ENCODE measurements at places on chromosomes 7 and 10. TPM values are rescaled to one million over a fixed set of nuclear protein-coding genes. Genes with fewer than 3 reads are reported as not detected.

DNA sequence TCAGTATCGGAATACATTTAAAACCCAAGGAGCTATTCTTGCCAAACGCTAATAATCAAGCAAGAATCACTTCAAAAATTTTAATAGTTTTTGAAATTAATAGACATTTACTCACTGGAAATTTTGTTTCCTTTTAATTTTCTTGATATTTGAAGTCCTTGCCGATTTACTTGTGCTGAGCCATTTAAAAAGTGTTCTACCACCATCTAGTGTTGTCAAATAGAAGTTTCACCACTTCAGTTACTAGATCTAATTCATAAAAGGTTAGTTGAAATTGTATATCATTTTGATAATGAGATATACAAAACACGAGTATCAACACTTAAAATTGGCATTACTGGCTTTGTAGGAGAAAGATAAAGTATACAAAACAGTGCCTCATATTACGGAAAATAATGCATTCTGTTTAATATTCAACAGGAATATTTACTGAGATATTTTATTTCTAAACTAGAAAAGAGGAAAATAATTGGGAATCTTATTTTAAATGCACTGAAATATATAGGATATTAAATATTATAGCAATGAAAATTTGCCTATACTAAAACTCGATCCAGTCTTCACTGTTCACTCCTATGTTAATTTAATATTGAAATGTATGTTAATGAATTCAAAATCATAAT, 664.8 kb upstream of the SEMA3D start:
- peak; percentile 2 for DNase-seq

DNA sequence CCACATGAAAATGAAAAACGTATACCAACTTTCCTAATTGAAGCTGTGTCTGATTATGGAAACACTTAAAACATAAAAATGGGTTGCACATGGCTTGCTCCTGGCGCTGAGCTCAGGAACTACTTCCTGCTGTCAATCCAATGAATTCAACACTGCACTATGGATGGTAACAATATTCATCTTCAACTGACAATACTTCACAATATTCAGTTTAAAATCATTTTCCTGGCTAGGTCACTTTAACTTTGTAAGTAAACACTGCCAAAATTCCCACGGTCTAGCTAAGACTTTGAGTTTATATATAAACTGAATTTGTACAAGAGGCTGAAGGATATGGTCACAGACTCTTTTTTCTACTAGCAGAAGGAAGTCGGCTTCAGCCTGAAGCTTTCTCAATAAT, 556.9 kb downstream of the TNS3 start:
- DNase-seq = no peak

DNA sequence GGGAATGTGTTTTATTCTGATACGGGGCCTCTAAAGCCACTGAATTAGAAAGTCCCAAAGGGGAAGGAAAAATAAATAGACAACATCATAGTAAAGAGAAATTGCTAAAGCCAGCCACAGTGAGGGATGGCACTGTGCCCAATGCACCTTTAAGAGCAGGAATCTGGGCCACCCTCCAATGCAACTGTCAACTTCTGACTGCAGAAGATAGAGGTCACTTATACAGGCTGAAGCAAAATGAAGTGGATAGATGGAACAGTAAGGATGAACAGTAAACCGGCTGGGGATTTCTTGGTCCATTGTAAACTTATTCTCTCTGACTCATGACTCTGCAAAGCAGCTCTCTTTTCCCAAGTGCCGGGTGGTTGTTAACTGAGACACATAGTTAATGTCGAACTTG, 54.0 kb upstream of the KCNIP2 start:
- DNase-seq = peak; percentile 41

- DNase-seq = no peak
Measured at GRCh38 chr10:5076615-5077014, 17.6 kb upstream of the AKR1C3 start.

DNA sequence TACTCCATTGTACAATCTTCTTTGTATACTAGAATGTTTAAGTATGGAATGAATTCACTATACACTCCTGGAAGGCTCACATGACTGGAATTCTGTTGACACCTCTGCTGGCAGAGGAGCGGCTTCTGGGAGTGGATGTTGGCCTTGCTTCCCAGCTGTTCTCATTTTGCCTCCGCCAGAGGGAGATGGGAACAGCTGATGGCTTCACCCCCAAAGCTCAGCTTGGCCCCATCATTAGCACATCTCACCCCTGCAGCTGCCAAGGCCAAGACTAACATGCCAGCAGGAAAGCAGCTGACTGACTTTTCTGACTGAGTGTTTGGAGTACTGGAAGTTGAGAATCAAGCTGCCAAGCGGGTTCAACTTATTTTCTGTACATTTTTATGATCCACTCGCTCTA, 15.1 kb downstream of the ADAM12 start:
- DNase-seq = peak; percentile 98

DNA sequence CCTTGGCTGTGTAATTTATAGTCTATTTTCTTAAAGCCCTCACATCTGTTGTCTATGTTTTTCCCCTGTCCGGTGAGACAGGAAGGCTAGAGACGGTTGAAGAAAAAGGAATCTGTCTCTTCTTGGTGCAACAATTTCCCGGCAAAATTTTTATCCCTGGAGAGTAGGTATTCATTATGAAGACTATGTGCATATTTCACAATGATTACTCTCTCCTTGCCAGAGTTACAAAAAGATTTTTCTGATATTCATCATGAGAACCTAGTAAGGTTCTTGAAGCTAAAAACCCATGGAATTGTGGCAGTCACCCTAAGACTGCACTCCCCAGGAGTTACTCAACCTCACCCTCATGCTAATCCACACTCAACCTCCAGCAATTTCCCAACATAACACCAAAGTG, 55.0 kb upstream of the GHITM start:
- DNase-seq = no peak

GRCh38 chr7:142714375-142714774, 34.9 kb upstream of the PRSS1 start:
- DNase-seq = no peak

- peak; percentile 81 for DNase-seq
Measured at GRCh38 chr10:87961314-87961713, 97.9 kb downstream of the PTEN start.

- DNase-seq = no peak
Measured at GRCh38 chr10:80447436-80448190, 6.5 kb upstream of the TSPAN14 start.

DNA sequence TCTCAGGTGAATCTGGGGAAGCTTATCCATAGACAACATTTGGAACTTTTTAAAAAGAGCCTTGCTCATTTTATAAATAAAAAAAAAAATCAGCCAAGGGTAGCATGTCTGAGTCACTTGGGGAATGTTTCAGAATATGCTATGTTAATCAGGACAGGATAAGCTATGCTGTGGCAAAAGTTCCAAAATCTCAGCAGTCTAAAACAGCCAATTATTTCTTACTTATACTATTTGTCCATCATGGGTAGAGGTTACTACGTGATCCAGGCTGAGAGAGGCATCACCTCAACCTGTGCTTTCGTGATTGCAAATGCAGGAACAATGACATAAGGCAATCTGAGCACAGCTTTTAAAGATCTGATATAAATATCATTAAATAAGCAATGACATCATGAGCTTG, 6.5 kb downstream of the SLC13A1 start:
- DNase-seq = no peak

- DNase-seq = no peak
Measured at GRCh38 chr10:80512031-80512526, 25.6 kb upstream of the SH2D4B start.

DNA sequence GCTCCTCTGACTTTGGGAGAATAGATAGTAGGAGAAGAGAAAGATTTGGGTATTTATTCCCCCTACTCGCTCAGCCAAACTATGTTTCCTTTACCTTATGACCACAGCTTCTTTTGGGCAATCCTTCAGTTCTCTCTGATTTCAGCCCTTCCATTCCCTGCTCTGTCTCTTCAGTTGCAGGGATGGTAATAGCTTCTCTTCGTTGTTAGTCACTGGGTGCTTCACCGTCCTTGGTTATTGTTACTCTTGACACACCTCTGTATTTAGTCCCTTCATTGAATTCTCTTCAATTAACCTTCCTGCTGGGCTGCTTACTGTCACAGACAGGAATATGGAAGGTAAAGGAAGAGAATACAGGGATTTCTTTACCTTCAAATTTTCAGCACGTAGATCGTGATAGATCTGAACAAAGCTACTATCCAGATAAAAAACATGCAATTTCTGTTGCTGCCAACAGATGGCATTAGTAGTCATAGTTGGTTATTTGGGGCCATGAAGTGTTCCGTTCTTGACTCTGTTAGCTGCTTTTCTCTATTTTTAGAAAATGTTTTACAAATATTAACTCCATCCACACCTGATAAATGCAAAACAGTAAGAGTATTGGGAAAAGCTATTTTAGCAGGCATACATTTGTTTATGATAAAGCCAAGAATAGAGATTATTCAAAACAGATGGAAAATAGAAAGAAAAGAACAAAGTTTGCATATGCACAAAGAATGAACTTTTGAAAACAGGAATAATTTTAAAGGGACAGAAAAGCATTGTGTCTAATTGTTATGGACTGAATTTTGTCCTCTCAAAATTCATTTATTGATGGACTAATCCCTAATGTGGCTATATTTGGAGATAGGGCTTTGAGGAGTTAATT, 14.0 kb upstream of the PTTG1IP2 start:
- peak; percentile 68 for DNase-seq

GRCh38 chr7:92751902-92752901, 84.2 kb downstream of the CDK6 start:
- peak; percentile 97 for DNase-seq

DNA sequence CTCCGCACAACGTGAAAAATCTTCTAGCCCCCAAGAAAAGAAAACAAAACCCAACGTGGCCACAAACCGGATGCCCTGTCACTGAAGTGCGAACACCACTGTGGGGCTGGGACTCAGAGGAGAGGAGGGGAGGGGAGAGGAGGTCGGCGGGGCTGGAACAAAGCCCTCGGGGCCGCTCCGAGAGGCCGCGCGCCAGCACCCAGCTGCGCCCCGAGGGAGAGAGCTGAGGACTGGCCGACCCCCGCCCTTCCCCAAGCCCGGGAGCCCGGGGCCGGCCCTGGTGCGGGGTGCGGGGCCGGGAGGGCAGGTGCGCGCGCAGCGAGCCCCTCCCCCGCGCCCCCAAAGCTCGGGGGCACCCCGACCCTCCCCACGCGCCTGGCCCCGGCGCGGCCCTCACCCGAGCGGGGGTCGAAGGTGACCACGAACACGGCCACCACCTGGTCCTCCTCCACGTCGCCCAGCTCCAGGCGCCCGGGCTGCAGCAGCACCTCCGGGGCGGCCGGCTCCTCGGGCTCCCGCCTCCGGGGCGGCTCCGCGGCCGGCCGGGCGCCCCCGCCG, 398 bp downstream of the DENND11 start:
- no peak for DNase-seq

DNA sequence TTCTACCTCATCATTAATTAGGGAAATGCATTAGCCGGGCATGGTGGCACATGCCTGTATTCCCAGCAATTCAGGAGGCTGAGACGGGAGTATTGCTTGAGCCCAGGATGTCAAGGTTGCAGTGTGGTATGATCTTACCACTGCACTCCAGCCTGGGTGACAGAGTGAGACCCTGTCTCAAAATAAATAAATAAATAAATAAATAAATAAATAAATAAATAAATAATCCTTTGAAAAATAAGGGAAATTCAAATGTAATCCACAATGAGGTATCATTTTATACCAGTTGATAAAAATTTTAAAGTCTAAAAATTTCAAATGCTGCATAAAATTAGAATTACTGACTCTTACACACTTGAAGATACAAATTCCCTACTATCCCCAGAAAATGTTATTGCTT, 334.3 kb downstream of the ADK start:
- no peak for DNase-seq

The CXCL12 gene
- total RNA-seq = 0.29 TPM

The AGBL3 gene
- total RNA-seq = 1.0 TPM

The NAMPT gene
- total RNA-seq = 285 TPM

The SFTPA1 gene
- total RNA-seq = not detected

The BLVRA gene
- 38.5 TPM for total RNA-seq

The STK32C gene
- total RNA-seq = 12.6 TPM

The GGCT gene
- 54.2 TPM for total RNA-seq

The ARHGAP21 gene
- total RNA-seq = 63.9 TPM

The ACSL5 gene
- 0.71 TPM for total RNA-seq

All from LHCN-M2 (cell line).